T-helper 2 cell treated with Interferon-gamma antibody and Interleukin-4, amounts not matched to agents 5 μg/mL and 100 μg/mL, for 36 hours (primary cell): ENCODE measurements at places on chromosomes 1 and 21.

GRCh38 chr1:38347446-38348175 is 301.0 kb upstream of the POU3F1 start:
- DNase-seq, result no peak

GRCh38 chr1:236213534-236213933 is 68.2 kb downstream of the ERO1B start:
- DNase-seq, result no peak

DNA sequence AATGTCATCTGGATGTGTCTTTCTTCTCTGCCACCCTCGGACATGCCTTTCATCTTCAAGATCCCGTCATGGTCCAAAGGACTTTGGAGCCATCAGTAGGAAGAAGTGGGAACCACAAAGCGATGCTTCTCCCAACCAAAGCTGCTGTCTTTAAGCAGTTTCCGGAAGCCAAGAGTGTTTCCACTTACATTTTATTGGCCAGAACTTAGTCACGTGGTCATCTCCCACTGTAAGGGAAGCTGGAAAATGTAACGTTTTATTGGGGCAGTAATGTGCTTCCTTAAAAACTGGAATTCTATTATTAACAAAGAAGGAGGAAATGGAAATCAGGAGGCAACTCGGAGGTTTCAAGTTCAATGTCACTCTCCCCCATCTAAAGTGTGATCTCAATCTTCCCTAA is 170.8 kb downstream of the ATG4C start:
- no peak for DNase-seq

DNA sequence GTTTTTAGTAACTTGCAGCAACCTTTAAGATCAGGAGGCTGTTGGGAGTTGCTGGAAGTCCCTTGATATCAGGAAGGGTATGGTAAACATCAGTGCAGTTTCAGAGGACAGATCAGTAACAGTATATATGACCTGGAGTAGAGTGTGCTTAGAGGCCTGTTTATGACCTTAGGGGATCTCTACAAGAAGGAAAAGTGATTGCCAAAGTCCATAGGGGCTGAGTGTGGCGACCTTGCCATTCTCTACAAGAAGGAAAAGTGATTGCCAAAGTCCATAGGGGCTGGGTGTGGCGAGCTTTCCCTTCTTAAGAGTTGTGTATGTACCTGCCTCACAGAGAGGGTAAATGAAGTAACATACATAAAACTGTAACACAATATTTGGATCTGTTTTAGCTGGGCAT is 28.5 kb upstream of the AXDND1 start:
- no peak for DNase-seq

GRCh38 chr1:4656533-4657140 is 2.2 kb downstream of the AJAP1 start:
- DNase-seq, result no peak

- no peak for DNase-seq
Observed at GRCh38 chr1:98437540-98437939, 224.0 kb upstream of the SNX7 start.

GRCh38 chr1:12184008-12184681 is 17.4 kb downstream of the TNFRSF1B start:
- DNase-seq, result no peak

GRCh38 chr1:40078512-40079333 is 18.3 kb downstream of the PPT1 start:
- peak; percentile 17 for DNase-seq

DNA sequence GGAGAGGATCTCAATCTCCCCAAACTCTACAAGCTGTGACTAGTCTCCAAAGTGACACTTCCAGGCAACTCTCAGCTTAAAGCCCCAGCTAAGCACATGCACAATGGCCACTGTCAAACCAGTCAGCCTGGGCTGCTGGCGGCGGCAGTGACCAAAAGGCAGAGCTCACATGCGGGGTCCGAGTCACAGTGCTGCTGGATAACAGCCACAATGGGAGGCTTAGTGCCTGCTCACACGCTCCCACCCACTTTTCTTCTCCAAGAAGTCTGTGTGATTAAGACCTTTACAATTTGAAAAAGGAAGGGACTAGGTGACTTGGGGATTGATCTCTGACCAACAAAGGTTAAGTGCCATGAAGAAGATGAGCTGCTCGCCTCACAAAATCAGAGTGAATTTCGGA is 16.8 kb downstream of the RIPK4 start:
- no peak for DNase-seq

- no peak for DNase-seq
Observed at GRCh38 chr1:168763031-168763430, 34.0 kb upstream of the DPT start.

GRCh38 chr21:36861595-36862323 is 104.7 kb downstream of the HLCS start:
- DNase-seq, result no peak

DNA sequence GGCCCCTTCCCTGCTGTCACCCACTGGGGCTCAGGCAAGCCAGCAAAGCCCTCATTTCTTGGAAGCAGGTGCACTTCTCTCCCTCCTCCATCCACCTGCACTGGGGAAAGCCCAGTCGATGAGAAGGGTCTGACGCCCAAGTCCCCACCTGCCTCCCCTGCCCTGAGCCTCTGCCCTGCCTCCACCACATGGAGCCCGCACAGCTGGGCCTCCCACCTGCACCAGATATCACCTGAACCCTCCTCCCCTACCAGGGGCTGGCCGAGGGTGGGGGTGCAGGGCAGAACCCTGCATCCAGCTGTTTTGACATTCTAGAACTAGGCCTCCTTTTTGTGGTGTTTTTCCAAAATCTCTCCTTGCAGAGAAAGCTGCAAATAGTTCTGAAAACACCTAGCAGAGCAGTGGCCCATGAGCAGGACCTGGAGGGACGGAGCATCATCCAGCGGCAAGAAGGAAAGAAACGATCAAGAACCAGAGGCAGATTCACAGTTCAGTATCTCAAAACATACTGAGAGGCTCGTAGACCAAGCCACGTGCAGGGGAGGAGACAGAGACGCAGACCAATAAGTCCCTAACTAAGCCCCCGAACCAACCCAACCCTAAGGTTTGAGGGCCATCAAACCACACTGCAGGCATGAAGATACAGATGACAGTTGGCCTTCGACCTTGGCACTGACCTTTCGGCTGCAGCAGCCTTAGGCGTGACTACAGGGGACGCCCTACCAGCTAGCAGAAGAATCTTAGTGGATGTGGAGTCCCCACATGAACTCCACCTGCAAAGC is 16.7 kb downstream of the CHD5 start:
- DNase-seq, result no peak

- DNase-seq, result peak; percentile 41
Observed at GRCh38 chr1:154784924-154785531, 85.1 kb downstream of the KCNN3 start.

DNA sequence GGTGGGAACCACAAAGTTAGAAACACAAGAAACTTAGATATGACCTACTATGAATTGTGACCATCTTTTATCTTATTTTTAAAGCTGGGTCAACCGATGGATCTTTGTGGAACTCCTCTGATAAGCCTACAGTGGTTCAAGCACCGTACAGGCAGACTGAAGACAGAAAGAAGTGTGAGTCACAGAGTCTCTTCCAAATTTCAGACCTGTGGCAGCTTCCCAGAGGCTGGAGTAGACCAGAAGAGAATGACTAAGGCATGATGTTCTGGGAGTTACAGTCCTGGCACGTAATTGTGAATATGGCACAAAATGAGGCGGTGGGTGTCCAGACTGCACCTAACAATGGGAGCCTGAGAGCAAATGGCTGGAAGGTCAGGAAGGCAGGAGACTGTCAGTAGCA is 70.0 kb downstream of the LMO4 start:
- DNase-seq, result no peak

DNA sequence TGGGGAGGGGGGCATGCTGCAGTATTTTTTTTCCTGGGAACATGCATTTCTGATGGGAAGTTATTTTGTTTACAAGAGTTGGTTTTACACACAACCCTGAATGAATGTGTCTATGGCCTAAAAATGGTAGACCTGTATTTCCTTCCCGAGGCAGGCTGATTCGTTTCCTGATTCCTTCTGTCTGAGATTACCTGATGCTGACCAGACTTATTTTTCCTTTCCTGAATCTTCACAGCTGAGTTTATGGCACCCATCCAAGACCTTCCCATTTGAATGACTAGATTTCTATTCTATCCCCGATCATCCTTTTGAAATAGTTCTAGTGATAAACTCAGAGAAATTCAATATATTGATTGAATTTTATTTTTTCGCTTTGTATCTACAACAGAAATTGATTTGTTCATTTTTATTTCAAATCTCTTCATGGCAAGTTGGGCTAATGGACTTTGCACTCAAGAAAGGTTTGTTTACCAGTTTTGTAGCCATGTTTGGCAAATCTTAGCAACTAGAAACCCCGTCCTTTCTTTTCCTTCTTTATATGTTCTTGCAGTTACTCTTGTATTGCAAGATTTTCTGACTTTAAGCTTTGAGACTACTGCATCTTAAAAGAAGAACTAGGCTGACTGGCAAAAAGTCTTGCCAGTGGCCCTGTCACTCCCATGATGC is 15.9 kb upstream of the PLEKHM2 start:
- no peak for DNase-seq

DNA sequence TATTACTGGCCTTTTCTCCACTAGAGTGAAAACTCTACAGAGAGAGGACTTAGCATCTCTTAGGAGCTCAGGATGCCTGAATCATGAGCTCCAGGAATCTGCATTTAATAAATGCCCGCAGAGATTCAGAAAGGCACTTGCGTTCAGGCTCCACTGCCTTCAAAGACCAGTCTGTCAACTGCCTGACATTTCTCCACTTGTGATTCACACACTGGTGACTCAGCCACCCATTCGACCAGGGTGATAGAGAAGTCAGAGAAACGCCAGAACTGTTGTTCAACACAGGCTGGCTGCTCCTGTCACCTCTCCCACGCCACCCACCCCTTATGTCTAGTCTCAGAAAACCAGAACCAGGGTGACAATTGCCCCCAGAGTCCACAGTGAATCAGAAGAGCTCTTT is 26.9 kb upstream of the LBR start:
- peak; percentile 82 for DNase-seq

- no peak for DNase-seq
Observed at GRCh38 chr1:99496067-99496466, 149.8 kb upstream of the PALMD start.

GRCh38 chr1:221431068-221431651 is 310.7 kb downstream of the DUSP10 start:
- no peak for DNase-seq

DNA sequence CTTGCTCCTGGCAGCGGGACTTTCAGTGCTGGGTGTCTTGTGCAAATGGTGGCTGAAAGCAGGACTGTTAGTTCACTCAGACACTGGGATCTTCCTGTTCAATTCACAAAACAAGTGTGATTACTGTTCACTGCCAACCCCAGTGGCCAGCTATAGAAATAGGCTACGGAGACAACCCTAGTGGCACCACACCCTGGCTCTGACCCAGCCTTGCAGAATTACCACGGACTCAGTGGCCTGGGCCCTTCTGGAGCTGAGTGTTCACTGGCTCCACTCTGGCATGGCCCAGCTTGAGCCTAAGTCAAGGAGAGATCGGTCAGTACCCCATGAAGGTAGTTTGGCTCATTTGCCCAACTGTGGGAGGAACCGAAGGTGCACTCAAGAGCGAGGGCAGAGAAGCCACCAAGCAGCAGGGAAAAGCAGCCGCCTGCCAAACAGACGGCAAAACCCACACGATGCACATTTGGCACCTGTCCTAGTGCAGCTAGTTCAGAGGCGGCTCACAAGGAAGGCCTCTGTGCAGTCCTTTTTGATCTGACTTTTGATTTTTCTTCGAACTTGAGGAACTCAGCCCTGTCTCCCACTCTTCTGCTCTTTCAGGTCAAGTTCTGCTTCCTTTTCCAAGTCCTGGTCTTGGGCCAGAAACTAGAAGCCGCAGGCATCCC is 5.9 kb downstream of the KIAA2013 start:
- no peak for DNase-seq

- DNase-seq, result no peak
Observed at GRCh38 chr1:3923378-3924185, 23.5 kb upstream of the C1orf174 start.

- peak; percentile 25 for DNase-seq
Observed at GRCh38 chr1:224615861-224616755, at the start of gene CNIH3. TSS of gene CNIH3 (plus strand) at chr1:224616317. CDS start at chr1:224617175, 858 bp downstream.

DNA sequence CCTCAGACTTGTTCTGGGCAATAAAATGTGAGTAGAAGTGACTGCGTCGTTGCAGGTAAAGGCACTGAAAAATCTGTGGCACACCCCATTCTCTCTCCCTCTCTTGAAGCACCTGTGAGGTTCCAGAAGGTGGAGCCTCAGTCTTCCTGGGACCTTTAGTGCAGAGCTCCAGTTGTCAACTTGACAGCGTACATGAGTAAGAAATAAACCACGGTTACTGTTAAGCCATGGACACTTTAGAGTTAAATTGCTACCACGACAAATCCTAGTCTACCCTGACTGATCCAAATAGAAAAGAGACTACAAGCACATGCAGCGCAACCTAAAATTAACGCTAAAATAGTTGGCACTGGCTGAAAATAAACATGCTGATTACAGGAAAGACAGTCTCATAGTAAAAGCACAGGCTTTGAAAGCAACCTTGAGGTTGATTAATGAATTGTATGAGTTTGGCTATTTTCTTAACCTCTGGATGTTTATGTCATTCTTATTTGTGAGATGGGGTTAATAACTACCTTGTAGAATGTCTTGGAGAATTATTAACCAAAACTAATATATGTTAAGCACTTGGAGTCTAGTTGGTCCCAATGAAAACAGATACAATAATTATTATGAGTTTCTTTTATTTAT is 93.0 kb upstream of the PLPPR4 start:
- no peak for DNase-seq

DNA sequence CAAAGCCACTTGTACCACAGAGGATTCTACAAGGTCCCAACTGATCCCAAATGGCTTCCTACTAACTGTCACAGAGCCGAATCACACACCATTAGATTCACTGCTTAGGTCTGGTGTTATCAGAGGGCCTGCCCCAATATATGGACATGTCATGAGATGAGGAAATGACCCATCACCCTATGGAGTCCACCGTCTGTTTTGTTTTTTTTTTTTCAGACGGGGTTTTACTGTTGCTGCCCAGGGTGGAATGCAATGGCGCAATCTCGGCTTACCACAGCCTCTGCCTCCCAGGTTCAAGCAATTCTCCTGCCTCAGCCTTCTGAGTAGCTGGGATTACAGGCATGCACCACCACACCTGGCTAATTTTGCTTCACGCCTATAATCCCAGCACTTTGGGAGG is 83.8 kb upstream of the ETS2 start:
- DNase-seq, result no peak

DNA sequence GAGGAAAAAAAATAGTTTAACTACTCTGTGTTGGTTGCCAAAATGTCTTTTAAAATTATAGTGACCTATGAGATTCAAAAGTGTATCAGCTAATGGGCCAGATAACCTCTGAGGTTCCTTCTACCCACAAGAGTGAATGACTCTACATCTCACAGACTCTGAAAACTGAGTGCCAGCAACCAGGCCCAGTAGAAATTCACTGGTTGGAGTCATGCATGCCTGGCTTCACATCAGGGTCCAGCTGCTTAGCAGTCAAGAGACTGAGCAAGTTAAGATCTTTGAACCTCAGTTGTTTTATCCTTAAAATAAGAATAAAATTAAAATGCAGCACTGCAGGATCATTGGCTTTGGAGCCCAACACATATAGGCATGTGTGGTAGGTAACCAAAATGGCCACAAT is 342.6 kb upstream of the NFIA start:
- no peak for DNase-seq

GRCh38 chr1:228108742-228109072 is 392 bp downstream of the MRPL55 start:
- DNase-seq, result no peak

GRCh38 chr1:26031611-26032220 is 10.1 kb downstream of the EXTL1 start:
- DNase-seq, result no peak

- no peak for DNase-seq
Observed at GRCh38 chr1:192438737-192439136, 121.9 kb downstream of the RGS21 start.
